ENCODE measurements at places on chromosomes 6 and 20. TPM values are rescaled to one million over a fixed set of nuclear protein-coding genes. Genes with fewer than 3 reads are reported as not detected.
A peak's percentile ranks its signal among the peaks of the same experiment; 100 is the strongest.

Gene PAK1IP1
- total RNA-seq: 39.1 TPM

Gene ID4
- total RNA-seq: not detected

Gene BACH2
- 69.2 TPM for total RNA-seq

DNA sequence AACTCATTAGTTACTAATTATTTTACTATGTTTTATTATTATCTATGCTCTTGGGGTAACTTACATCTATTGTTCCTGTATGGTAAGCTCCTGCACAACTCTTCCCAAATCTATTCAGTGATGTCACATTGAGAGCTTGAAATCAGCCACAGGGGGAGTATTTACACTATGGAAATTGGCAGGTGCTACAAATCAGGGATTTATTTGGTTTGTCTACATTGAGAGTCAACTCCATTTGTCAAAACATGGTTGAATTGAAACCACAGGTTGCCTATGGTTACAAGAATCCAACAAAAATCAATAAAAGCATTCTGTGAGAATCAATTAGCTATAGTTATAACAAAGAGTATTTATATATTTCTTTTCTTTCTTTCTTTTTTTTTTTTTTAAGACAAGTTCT, 3.9 kb upstream of the FITM2 start:
- no peak for DNase-seq

DNA sequence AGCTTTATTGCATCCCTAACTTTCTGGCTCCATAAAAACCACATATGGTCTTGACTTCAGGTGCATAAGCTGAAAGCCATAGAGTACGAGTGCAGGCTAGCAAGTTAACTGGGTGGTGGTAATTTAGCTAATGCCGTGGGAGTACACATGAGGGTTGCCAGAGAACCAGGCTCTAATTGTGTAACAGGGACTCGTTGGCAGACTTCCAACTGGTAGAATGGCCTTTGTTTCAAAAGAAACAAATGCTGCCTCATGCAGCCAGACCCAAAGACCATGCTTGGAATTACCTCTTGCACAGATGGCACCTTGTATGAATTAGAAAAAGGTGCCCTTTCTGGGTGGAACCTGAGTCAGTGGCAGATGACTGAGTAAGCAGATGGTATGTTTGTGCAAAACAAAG, 73.2 kb downstream of the LY86 start:
- DNase-seq: no peak

DNA sequence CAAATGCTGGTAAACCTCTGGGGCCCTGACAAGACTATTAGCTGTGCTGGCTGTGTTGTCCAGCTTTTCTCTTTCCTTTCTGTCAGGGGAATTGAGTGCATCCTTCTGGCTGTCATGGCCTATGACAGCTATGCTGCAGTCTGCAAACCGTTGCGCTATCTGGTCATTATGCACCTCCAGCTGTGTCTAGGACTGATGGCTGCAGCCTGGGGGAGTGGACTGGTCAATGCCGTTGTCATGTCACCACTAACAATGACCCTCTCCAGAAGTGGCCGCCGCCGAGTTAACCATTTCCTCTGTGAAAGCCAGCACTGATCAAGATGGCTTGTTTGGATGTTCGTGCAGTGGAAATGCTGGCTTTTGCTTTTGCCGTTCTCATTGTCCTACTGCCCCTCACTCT, 20.3 kb downstream of the OR2B6 start:
- no peak for DNase-seq

DNA sequence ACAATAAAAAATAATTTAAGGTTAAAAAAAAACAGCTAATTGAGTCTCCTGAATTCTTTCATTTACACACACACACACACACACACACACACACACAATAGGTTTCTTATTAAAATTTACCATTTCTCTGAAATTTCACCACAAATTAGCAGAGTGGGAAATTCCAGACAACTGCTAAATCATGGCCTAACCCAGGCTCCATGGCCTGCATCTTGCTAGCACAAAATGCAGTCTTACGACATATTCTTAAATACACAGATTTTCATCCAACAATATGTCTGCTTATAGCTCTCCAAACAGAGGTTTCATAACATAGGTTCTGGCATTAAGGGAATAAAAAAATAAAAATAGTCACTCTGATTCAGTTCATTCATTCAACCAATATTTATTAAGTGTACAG, 46.9 kb downstream of the SOD2 start:
- DNase-seq: no peak

DNA sequence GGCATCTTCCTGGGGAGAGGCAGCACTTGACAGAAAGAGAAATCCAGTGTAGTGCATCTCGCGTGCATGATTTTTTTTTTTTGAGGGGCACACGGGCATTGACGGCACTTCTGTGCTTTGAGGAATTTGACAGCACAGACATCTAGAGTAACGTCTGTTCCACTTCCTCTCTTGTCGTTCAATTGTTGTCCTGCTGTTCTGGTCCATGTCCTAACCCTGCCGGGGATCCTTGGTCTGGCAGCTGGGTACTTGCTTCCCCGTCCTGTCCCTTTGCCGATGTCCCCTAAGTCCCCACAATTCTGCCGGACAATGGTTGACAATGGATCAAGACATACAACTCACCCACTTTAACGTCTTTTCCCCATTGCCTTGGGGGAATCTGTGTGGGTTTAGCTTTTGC, 46.0 kb upstream of the NAA20 start:
- no peak for DNase-seq

DNA sequence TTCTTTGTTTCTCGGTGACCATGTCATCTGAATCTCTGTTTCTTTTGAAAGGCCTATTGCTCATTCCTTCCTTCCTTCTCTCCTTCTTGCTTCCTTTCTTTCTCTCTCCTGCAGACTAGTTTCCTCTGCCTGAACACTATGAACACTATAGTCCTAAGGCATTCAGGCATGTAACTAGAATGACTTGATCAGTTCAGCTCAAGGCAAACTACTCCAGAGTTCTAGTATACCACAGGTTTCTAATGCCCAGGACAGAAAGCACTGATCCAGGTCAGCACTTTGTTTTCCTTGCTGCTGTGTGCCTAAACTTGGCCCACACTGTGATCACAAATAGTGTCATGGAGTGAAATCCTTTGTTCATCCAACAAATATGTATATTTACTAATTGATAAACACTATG, 324.1 kb upstream of the GJE1 start:
- DNase-seq: no peak

- no peak for DNase-seq
Measured at GRCh38 chr6:104281370-104281769, 578.3 kb downstream of the HACE1 start.

- no peak for DNase-seq
Measured at GRCh38 chr20:62330576-62331317, 27.9 kb downstream of the ADRM1 start.

- no peak for DNase-seq
Measured at GRCh38 chr6:56482525-56482924, 160.2 kb downstream of the DST start.

DNA sequence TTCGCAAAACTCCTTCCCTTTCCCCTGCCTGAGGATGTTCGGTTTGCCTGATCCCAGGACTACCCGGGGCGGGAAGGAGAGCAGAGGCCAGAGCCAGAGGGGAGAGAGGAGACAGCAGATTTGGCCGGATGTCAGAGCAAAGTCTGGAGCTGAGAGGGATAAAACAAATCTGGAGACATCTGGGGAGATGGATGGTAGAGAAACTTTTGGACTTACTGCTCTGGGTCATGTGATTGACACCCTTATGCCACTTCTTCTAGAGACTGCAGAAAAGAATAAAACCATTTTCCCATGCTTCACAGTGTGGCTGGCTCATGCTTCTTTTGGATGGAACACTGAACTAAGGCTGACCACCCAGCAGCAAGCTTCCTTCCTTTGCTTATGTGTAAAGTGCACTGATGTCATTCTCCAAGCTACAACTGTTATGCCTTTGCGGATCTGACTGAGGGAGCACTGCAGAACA, 174.7 kb downstream of the FOXC1 start:
- DNase-seq: no peak

- DNase-seq: no peak
Measured at GRCh38 chr6:47967843-47968242, 143.2 kb downstream of the PTCHD4 start.

DNA sequence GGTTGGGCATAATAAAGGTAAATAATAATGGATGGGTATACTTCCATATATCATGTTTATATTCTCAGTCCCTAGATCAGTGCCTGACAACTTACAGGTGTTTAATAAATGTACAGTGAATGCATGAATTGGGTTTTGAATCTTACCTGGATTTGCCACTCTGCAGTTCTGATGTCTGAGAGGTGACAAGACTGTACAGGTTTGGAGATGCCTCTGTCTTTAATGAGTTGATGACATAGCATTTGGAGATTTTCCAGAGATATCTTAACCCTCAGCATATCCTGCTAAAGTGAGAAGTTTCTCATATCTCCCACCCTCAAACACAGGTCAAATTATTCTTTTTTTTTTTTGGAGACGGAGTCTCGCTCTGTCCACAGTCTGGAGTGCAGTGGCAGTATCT, 2.2 kb downstream of the ANKS1A start:
- no peak for DNase-seq

DNA sequence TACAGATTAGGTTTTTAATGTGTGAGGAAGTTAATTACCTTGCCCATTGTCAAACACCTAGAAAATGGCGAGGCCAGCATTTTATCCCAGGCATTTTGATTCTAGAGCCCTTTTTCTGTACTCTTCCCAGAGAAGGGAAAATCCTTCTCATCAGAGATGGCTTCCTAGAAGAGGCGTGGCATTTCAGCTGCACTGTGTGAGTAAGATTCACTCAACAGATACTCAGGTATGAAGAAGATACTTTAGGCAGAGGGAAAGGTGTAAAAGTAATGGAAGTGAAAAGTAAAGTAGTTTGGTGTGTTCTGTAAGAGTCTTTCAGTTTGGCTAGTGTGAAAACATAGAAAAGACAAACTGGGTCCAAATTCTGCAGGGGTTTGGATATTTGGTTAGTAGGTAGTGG, 113.8 kb downstream of the MAP3K4 start:
- no peak for DNase-seq

DNA sequence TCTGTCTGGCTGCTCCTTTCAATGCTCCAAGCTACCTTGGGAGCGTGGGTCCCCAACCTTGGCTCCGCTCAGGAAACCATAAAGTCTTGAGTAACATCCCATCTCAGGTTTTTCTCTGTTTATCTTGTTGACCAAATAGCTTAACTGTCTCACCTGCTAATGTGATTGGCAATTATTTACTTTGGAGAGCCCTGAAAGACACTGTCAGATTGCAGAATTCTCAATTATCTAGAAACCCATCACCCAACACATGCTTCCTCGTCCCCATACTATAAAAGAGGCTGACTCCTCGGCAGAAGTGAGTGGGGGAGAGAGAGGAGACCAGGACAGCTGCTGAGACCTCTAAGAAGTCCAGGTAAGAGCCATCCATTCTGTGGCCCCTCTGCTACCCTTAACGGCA, at the start of gene BPIFA1:
TSS of gene BPIFA1 (plus strand) at position 301 of the 400 bp plus-strand sequence. CDS start 1,716 bp downstream, outside the sequence.
- DNase-seq: no peak

DNA sequence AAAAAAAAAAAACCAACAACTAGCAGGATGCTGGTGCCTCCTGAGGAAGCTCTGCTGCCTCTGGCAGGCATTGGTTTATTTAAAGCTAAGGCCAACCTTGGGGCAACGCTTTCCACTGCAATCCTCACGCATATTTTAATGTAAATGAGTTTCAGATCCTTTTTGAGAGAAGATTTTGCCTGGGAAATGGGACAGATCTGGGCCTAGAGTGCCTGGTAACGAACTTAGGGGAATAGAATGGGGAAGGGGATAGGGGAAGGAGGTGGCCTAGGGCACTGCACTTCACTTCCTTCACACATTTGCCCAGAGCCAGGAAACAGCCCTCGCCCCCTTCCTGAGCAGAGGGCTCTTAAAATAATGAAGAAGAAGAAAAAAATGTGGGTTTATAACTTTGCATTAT, 132.7 kb upstream of the TMEM170B start:
- DNase-seq: no peak

- no peak for DNase-seq
Measured at GRCh38 chr6:100664274-100665040, 199.7 kb upstream of the SIM1 start.

DNA sequence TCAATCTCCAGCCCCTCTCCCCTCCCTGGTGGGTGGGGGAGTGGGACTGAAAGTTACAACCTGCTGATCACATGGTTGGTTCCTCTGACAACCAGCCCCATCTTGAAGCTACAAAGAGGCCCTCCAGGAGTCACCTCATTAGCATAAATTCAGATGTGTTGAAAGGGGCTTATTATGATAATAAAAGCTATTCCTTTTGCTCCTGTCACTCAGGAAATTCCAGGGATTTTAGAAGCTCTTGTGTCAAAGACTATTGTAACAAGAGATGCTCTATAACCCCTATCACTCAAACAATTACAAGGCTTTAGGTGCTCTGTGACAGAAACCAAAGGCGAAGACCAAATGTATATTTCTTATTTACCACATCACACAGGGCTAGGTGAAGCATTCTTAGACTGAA, 30.1 kb upstream of the MBOAT1 start:
- DNase-seq: peak; percentile 46

GRCh38 chr6:15816661-15817060, 153.8 kb upstream of the DTNBP1 start:
- DNase-seq: no peak

DNA sequence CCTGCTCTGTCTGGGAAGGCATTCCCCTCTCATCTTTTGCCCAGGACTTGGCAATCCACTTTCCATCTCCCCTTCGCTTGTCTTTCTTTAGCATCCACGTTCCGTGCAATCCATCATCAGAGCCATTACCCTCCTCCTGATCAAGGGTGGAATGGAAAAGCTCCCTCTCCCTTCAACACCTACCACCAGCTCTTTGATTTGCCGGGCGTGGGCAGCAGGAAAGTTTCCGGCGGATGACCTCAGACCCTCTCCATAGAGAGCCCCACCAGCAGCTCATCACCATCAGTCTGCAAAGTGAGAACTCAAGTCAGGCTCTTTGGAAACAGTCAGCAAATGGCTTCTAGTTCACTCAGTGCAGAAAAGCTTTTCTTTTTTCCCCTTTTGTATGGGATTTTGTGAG, 76.2 kb downstream of the TSHZ2 start:
- no peak for DNase-seq

DNA sequence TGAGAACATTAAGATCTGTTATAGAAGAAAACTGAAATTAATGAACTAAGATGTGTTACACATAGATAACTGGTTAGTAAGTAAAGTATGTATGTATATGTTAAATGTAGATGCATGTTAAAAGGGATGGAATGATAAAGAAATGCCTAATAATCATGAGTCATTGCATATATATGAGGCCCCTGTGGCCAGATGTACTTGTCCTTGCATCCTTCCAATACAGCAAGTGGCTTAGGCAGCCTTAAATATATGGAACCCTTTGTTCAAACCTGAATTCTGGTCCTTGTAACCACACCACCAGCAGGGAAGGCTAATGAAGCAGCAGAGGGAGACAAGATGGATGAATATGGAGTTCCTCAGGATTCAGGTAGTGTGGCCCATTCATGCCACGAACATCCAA, 9.8 kb upstream of the AKAP7 start:
- DNase-seq: no peak

GRCh38 chr6:131807644-131808459, at the start of gene ENPP1:
Gene ENPP1 (plus strand): TSS chr6:131808020. CDS start chr6:131808036, 16 bp downstream.
- peak; percentile 77 for DNase-seq
